ENCODE measurements at places on chromosomes 4 and X.

DNA sequence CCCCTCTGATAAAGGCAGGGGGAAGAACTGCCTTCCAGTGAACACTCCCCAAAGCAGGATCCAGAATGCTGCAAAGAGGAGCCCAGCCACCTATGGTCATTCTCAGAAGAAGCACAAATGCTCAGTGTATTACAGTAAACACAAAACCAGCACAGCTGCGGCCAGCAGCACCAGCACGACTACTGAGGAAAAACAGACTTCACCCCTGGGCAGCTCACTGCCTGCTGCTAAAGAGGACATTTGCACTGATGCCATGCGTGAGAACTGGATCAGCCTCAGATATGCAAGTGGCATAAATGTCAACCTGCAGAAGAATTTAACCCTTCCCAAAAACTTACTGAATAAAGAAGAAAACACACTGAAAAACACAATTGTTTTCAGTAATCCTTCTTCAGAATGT lies 80.2 kb upstream of the TLR2 start:
- no peak for DNase-seq

GRCh38 chrX:21735768-21736127 lies 22.2 kb downstream of the SMPX start:
- no peak for DNase-seq

DNA sequence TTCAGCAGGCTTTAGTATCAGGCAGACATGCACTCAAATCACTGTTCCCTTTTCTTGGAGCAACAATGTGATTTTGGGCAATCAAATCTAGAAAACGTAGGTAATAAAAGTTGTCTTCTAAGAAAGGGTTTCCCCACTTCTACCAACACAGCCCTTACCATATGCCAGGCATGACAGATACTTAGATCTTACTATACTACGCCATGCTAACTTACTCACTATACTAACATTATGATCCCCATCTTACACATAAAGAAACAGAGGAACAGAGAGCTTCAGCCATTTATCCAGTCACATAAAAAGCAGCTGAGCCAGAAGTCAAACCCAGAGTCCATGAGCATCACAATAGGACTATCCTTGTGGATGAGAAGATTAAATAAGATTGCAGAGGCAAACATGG lies 9.2 kb downstream of the TXK start:
- DNase-seq, result no peak

DNA sequence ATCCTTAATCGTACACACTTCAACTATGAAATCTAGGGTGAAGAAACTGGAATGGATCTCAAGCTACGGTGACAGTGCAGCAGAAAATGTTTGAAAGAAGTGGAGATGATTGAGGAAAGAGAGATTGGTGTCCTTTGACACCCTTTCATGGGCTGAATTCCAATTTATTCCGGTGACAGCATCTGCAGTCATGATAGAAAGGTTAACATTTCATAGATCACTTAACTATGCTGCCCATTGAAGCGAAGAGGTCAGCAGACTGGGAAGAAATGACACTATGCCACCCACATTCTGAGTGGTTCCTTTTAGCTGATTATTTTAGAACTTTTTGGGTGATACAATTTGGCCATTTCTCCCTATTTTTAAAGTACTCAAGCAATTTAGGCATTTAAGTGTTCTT lies 82.3 kb downstream of the DNAAF6 start:
- no peak for DNase-seq

GRCh38 chrX:8879750-8880149 lies 78.6 kb upstream of the FAM9A start:
- DNase-seq, result no peak

- no peak for DNase-seq
Measured at GRCh38 chr4:88797725-88798124, 100.1 kb upstream of the NAP1L5 start.

GRCh38 chr4:27643101-27643500 lies 782.5 kb downstream of the STIM2 start:
- DNase-seq, result no peak

GRCh38 chrX:85517994-85518718 lies 138.7 kb upstream of the POF1B start:
- DNase-seq, result no peak

- DNase-seq, result no peak
Measured at GRCh38 chrX:56757327-56757726, 28.3 kb downstream of the NBDY start.

- DNase-seq, result no peak
Measured at GRCh38 chr4:53914313-53915016, 149.9 kb downstream of the CHIC2 start.

DNA sequence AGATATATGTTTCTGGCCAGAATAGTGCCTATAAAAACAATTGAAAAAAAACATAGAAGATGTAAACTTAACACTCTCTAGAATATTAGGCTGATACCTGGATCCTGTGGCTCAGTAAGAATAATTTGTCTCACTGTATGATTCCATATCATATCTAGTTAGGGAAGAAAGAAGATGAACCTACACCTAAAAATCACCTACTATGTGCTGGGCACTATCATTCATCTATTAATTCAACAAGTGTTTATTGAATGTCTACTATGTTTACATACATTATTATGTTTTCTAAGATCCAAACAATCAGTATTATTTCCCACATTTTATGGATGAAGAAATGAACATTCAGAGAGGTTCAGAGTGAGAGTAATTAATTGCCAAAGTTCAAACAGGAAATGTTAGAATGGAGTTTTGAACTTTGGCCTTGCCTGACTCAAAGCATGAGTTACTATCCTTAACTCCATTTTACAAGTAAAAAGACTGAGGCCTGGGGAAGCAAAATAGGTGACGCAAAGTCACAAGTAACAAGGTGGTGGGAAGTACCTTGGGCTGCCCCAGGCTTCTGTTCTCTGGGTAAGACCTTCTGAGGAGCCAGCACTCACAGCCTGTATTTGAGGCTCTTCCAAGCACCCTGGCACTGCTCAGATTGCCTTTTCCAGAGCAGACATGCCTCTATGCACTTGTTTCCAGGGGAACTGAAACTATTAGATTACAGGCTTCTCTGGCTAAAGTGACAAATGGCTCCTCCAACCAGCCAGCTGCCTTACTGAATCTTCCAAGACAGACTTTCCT lies 111.1 kb upstream of the ACSL4 start:
- peak; percentile 25 for DNase-seq

- DNase-seq, result no peak
Measured at GRCh38 chr4:9146967-9147366, 23.2 kb upstream of the FAM90A26 start.

DNA sequence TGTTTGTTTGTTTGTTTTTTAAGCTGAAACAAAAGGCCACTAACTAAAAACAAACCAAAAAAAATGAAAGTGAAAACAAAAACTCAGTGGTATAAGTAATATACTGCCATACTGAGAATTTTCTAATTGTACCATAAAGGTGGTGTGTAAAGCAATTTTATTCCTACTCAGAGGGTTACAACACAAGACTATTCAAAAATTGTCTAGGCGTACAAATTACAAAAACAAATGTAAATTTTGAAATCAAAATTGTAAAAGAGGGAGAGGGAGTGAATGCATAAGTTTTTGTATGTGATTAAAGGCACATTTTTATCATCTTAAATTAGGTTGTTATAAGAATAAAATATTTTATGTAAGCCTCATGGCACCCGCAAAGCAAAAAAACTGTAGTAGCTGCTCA lies 232.6 kb downstream of the STK32B start:
- DNase-seq, result no peak

DNA sequence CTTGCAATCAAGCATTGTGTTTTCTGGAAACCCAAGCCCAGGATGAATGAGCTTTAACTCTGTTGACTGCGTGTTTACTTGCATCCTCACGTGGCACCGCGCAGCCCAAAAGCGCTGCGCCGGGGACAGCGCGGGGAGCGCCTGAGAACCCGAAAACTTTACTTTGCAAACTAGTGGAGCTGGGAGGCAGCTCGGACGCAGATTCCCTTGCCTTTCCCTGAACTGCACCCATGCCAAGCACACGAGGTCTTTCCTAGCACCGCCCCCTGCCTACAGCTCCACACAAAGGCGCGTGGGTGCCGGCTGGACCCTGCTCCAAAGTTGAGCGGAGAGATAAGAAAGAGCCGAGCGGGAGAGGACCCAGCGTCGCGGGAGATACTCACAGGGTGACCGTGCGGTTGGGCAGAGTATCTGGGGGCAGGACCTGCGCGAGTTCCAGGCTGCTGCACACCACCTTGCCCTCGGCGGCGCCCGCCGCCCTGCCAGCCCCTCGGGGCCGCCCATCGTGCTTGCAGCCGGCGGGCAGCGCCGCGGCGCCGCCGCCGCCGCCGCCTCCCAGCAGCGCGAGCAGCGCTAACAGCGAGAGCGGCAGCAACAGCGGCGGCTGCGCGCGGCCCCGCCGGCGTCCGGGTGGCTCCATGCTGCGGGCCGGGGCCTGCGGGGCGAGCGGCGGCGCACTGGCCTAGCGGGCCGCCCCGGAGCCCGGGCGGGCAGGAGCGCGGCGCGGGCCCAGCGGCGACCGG lies 550 bp downstream of the ADGRA3 start:
- peak; percentile 56 for DNase-seq

- no peak for DNase-seq
Measured at GRCh38 chr4:33334416-33334815, 2614.2 kb downstream of the PCDH7 start.

GRCh38 chr4:39657465-39657864 lies 18.8 kb upstream of the SMIM14 start:
- DNase-seq, result no peak

GRCh38 chr4:71765821-71766383 lies 18.0 kb downstream of the GC start:
- DNase-seq, result no peak

GRCh38 chr4:26837993-26838842 lies 22.4 kb upstream of the STIM2 start:
- no peak for DNase-seq

GRCh38 chrX:29547877-29548276 lies 667.5 kb upstream of the MAGEB2 start:
- no peak for DNase-seq

DNA sequence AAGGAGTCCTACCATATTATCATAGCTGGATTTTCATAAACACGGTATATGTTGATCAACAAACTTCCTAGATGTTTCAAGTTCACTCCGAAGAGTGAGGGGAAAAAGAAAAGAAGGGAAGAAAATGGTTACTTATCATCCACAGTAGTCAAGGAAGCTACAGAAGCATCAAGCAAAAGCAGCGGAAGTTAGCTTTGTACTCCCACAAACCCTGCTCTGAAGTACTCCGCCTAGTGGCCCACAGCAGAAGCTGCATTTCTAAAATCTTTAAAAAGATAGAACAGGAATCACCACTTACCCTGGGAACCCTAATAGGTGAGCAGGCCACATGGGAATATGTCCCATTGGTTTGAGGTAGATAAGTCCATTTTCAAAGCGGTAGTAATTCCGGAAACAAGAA lies 28.5 kb upstream of the FRG1 start:
- DNase-seq, result no peak

DNA sequence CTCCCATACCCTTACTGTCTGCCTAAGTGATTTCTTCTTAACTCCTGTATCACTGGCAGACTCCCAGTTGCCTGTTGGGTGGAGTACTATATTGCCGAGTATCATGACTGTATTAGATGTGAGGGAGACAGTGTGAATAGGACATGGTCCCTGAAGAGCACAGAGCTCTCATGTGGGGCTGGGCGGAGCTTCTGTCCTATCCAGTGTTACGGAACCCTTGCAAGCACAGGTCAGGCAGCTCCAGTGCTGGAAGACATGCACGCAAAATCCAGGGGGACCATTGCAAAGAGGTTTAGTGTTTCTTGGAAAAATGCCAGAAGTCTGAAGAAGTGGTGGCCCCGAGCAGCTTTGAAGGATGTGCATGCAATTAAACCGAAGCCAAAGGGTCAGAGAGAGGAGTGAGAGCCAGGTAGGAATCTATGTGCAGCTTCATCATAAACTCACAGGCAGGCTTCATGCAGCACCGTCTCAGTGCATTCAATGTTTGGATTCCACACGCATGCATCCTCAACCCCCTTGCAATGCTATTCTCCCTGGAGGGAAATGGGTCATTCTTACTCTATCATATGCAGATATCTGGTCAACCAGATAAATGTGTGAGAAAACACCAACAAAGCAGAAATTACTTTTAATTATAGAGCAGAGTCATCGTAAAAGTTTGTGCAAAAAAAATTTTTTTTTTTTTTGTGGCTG lies 49.7 kb upstream of the DHRSX start:
- DNase-seq, result no peak

GRCh38 chrX:13697455-13697854 lies 8.5 kb downstream of the RAB9A start:
- no peak for DNase-seq

DNA sequence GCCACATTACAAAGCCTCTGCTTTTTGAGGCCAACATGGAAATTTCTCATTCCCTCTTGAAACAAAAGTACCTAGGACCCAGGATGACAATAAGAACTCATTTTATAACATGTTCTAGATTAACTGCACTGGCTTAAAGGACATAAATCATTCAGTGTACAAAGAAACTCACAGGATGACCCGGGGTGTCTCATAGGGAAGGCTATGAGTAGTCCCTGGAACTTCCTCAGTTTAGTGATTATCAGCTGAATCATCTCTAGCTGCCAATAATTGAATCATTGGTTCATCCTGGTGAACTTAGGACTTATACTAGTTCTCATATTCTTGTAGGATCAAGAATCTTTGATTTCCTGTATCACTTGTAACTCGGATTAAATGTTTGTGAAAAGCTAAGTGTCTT lies 95.8 kb upstream of the WDR1 start:
- DNase-seq, result no peak

DNA sequence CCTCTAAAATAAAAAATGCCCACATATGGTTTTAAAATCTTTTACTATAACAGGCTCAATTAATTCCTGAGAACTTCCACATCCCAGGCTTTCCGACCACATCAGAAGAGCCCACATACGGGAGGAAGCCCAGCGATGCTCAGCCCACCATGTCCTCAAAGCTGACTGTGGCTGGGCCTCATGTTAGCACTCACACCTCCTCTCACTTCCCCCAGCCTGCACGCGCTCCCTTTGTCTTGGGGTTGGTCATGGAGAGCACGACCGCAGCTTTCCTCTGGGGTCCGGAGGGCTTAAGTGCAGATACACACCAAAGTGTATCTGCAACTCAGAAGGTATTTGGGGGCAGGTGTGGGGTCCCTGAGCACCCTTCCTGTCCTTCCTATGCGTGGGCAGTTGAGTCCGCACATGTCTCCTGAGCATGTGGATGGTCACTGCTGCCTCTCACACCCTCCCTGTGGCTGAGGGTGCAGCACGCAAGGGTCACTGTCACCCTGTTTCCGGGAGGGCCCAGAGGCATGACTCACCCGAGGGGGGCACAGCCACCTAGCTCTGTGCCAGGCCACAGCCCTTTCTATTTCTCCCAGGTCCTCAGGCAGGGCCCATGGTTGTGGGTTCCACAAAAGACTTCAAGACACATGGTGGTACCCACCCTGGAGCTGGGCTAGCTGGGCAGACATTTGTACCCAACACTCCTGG lies 21.2 kb downstream of the WDR1 start:
- no peak for DNase-seq
